ENCODE measurements at places on chromosomes 6 and 20. TPM values are rescaled to one million over a fixed set of nuclear protein-coding genes. Genes with fewer than 3 reads are reported as not detected.

- no peak overlapping the region for H3K27ac ChIP-seq
- peaks cover 19% of the 10 kb centered on the region for H3K4me1 ChIP-seq
- H3K27me3 ChIP-seq = no peaks in the 10 kb centered on the region
- no peak for DNase-seq
Measured at GRCh38 chr20:37302981-37303380, 13.5 kb downstream of the MANBAL start.

- H3K36me3 ChIP-seq = no peaks in the 10 kb centered on the region
- DNase-seq = no peak
- peaks cover 2% of the 10 kb centered on the region for H3K4me1 ChIP-seq
Measured at GRCh38 chr6:39365281-39366074, 43.0 kb upstream of the KCNK16 start.

DNA sequence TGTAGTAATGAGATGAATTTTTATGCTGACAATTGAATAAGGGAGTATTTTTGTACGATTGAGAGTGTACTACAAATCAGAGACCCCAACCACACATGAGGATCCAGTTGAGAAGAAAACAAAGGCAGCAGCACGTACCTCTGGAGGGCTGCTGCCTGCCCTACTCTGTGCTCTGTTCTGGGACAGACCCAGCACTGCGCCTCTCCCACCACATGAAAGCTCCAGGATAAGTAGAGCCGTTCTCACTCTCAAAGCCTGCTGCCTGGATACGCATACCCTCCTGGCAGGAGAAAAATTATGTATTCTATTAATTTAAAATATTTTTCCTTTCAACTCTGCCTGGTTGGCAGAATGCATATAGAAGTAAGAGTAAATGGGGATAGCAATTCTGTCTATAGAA, 11.5 kb upstream of the TRAF3IP2 start:
- peaks cover 2% of the 10 kb centered on the region for H3K4me1 ChIP-seq
- no peak for DNase-seq
- no peak overlapping the region for H3K4me3 ChIP-seq
- peaks cover 39% of the 10 kb centered on the region for H3K27me3 ChIP-seq

DNA sequence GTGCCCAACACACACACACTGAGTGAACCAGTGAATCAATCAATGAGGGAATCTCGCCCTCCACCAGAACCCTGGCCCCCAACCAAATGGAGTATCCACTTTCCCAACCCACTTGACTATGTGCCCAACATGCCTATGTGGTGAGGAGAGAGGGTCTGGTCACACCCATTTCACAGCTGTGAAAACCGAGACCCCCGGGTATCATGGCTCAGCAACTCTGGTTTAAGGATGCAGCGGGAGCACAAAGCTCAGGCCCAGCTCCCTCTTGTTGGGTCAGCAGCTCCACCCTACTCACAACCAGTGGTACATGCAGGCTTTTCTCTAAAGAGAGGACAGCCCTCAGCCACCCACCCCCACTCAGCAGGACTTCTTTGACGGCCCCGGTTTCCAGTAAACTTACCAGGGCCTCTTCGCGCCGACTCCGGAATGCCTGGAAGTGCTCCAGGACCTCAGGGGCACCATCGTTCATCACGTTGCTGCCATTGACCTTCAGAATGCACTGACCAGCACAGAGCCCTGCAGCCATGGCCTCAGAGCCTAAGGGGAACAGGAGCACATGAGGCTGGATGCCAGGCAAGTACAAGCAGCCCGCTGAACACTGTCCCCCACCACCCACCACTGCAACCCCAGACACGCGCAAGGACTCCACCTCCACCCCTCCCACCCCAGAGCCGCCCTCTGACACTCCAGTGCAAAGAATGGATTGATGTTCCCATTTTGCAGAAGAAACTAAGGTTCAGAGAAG, 174.7 kb downstream of the PREX1 start:
- DNase-seq = no peak
- peaks cover 18% of the 10 kb centered on the region for H3K4me1 ChIP-seq
- H3K27ac ChIP-seq = no peak overlapping the region
- H3K4me3 ChIP-seq = no peak overlapping the region
- H3K27me3 ChIP-seq = no peaks in the 10 kb centered on the region

GRCh38 chr20:52530571-52530970, 339.0 kb upstream of the ZFP64 start:
- H3K27me3 ChIP-seq = no peaks in the 10 kb centered on the region
- H3K4me3 ChIP-seq = no peak overlapping the region
- H3K27ac ChIP-seq = no peak overlapping the region
- no peaks in the 10 kb centered on the region for H3K36me3 ChIP-seq
- DNase-seq = no peak
- H3K4me1 ChIP-seq = no peaks in the 10 kb centered on the region

DNA sequence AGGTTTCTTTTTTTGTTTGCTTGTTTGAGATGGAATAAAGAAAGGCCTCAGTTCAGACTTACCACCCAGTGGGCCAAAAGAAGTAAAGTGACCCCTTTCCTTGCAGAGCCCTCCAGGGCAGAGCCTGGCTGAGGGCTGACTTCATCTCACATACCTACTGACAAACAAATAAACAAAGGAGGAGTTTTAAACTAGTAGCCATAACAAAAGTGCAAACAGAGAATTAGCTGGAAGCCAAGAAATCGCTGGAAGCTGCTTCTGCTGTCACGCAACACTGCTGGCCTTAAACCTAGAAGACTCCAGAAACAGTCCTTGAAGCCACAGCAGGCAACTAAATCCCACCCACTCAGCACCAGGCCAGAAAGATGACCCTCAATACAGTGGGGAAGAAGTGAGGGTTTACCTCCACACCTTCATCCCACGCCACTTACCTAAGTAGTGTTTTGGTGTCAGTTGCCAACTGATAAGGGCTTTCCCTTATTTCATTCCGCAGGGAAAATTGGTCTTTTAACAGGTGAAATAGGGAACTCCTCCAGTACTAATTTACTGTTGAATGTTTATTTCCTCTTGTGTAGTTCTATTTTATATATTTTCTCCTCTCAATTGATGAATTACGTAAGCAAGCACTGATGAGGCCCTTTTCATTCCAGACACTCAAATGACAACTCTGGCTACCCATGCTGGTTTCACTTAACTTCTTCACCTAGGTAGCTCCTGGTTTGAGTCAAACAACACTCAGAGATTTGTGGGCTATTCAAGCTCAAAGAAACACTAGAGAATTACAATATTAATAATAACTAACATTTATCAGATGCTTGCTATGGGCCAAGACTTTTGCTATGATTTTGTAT, 46.2 kb downstream of the EDN1 start:
- no peak for DNase-seq
- H3K4me3 ChIP-seq = no peak overlapping the region
- no peak overlapping the region for H3K27ac ChIP-seq
- peaks cover 2% of the 10 kb centered on the region for H3K36me3 ChIP-seq
- peaks cover 26% of the 10 kb centered on the region for H3K27me3 ChIP-seq

- H3K4me1 ChIP-seq = no peaks in the 10 kb centered on the region
- H3K36me3 ChIP-seq = no peaks in the 10 kb centered on the region
- H3K27ac ChIP-seq = no peak overlapping the region
- no peak for DNase-seq
- H3K27me3 ChIP-seq = no peaks in the 10 kb centered on the region
Measured at GRCh38 chr20:9130521-9130920, 61.6 kb downstream of the PLCB4 start.

DNA sequence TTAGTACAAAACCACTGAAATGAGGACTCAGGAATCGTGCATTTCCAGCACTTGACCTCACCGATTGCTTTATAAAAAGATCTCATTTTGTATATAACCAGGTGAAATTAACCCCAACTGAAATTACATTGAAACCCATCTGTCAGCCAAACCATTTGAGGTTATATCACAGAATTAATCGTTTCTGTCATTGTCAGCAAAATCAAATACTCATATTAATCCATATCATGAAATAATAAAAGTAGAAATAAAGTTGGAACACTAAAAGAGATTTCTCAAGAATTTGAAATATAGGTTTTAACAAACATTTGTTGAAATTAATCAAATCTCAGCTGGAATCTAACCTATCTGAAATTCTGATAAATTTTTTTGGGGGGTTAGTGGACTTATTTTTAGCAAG, 23.7 kb downstream of the KHDRBS2 start:
- H3K4me3 ChIP-seq = no peak overlapping the region
- no peak for DNase-seq
- no peaks in the 10 kb centered on the region for H3K4me1 ChIP-seq
- no peak overlapping the region for H3K27ac ChIP-seq
- no peaks in the 10 kb centered on the region for H3K36me3 ChIP-seq

GRCh38 chr20:40942006-40942405, 86.6 kb upstream of the TOP1 start:
- H3K27me3 ChIP-seq = peaks cover 26% of the 10 kb centered on the region
- no peak overlapping the region for H3K4me3 ChIP-seq
- no peak overlapping the region for H3K27ac ChIP-seq
- DNase-seq = no peak
- H3K36me3 ChIP-seq = peaks cover 8% of the 10 kb centered on the region

DNA sequence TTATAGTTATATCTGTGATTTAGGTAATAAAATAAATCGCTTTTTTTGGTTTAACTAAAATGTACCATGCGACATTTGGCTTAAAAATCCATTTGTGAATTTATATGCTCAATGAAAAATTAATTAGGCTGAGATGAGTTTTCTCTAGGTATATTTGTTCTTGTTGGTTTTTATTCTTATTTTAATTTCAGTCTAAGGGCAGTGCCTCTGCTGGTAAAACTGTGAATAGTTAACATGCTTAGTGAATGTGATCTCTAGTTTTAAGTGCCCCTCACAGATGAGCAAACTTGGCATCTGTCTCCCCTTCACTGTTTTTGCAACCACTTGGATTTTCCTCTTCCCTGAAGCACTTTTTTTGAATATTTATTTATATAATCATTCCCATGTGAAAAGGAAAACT, 822.7 kb downstream of the GRIK2 start:
- H3K27ac ChIP-seq = no peak overlapping the region
- no peaks in the 10 kb centered on the region for H3K4me1 ChIP-seq
- no peak overlapping the region for H3K4me3 ChIP-seq
- H3K27me3 ChIP-seq = no peaks in the 10 kb centered on the region
- no peaks in the 10 kb centered on the region for H3K36me3 ChIP-seq

DNA sequence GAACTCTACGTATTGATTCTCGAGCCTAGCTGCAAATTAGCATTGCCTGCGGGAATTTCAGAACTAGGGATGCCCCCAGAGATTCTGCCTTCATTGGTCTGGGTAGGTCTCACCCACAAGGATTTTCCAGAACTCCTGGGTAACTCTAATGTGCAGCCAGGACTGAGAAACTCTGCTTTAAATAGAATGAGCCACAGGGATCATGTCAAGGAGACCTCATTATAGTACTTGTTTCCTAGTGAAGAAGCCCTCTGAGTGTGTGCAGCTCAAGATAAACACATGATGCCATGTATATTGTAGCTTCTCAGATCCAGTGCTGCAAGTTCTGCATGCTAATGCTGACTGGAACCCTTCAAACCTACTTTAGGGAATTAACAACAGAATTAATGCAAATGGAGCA, 179.2 kb downstream of the PHACTR1 start:
- H3K27me3 ChIP-seq = peaks cover 55% of the 10 kb centered on the region
- H3K4me3 ChIP-seq = no peak overlapping the region
- no peak overlapping the region for H3K27ac ChIP-seq
- peaks cover 6% of the 10 kb centered on the region for H3K36me3 ChIP-seq
- no peak for DNase-seq

- no peak for DNase-seq
- H3K36me3 ChIP-seq = no peaks in the 10 kb centered on the region
- H3K4me3 ChIP-seq = no peak overlapping the region
- H3K4me1 ChIP-seq = no peaks in the 10 kb centered on the region
- no peak overlapping the region for H3K27ac ChIP-seq
- H3K27me3 ChIP-seq = peaks cover 4% of the 10 kb centered on the region
Measured at GRCh38 chr6:44539701-44540355, 152.3 kb downstream of the CDC5L start.

- H3K4me3 ChIP-seq = no peak overlapping the region
- no peaks in the 10 kb centered on the region for H3K27me3 ChIP-seq
- peaks cover 15% of the 10 kb centered on the region for H3K36me3 ChIP-seq
- no peak for DNase-seq
- H3K4me1 ChIP-seq = peaks cover 11% of the 10 kb centered on the region
Measured at GRCh38 chr6:33678932-33679490, 32.5 kb downstream of the UQCC2 start.

DNA sequence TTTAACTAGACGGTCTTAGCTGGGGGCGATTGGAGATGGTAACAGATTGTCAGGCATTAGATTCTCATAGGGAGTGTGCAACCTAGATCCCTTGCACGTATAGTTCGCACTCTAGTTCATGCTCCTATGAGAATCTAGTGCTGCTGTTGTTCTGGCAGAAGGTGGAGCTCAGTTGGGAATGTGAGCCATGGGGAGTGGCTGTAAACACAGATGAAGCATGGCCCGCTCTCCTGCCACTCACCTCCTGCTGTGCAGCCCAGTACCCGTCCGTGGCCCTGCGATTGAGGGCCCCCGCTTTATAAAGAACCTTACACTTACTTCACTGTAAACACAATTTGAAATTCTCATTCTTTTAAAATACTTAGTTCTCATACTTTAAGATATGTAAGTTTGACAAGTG, 339.4 kb downstream of the CDH26 start:
- DNase-seq = no peak
- H3K4me3 ChIP-seq = no peak overlapping the region
- no peak overlapping the region for H3K27ac ChIP-seq
- peaks cover 16% of the 10 kb centered on the region for H3K4me1 ChIP-seq
- H3K36me3 ChIP-seq = peaks cover 2% of the 10 kb centered on the region
- H3K27me3 ChIP-seq = peaks cover 12% of the 10 kb centered on the region

- H3K4me3 ChIP-seq = no peak overlapping the region
- peaks cover 4% of the 10 kb centered on the region for H3K4me1 ChIP-seq
- H3K27ac ChIP-seq = no peak overlapping the region
- H3K36me3 ChIP-seq = peaks cover 2% of the 10 kb centered on the region
- no peak for DNase-seq
Measured at GRCh38 chr6:150333585-150333941, 35.2 kb upstream of the IYD start.

DNA sequence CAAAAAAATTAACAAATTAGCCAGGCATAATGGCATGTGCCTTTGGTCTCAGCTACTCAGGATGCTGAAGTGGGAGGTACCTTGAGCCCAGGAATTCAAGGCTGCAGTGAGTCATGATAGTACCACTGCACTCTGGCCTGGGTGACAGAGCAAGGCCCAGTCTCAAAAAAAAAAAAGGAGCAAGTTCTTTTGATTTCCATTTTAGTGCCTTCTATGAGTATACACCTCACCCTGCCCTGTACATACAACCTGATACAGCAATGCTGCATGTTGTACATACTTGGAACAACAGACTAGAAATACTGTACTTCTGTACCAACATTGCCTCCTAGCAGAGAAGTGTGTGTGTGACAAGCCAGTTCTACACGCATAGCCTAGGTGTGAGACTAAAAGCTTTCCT, 97.3 kb upstream of the CARMIL1 start:
- no peak overlapping the region for H3K4me3 ChIP-seq
- no peak overlapping the region for H3K27ac ChIP-seq
- peaks cover 4% of the 10 kb centered on the region for H3K4me1 ChIP-seq
- no peak for DNase-seq
- no peaks in the 10 kb centered on the region for H3K36me3 ChIP-seq

GRCh38 chr6:129460221-129460620, 249.8 kb downstream of the ARHGAP18 start:
- H3K4me1 ChIP-seq = no peaks in the 10 kb centered on the region
- DNase-seq = no peak
- no peaks in the 10 kb centered on the region for H3K27me3 ChIP-seq
- no peak overlapping the region for H3K27ac ChIP-seq
- peaks cover 6% of the 10 kb centered on the region for H3K36me3 ChIP-seq
- H3K4me3 ChIP-seq = no peak overlapping the region

Gene FOXC1
- total RNA-seq = not detected

Gene BPIFB2
- total RNA-seq = not detected

Gene MEP1A
- not detected for total RNA-seq

Gene USP49
- 1.7 TPM for total RNA-seq

Gene VGLL2
- not detected for total RNA-seq

Gene SLC44A4
- 0.13 TPM for total RNA-seq

Gene LY6G5B
- 27.6 TPM for total RNA-seq
